ENCODE measurements at places on chromosomes 3 and 15. TPM values are rescaled to one million over a fixed set of nuclear protein-coding genes. Genes with fewer than 3 reads are reported as not detected.

SST gene
- polyA plus RNA-seq = not detected

DUT gene
- polyA plus RNA-seq = 162 TPM

GPR15 gene
- not detected for polyA plus RNA-seq

P2RY12 gene
- polyA plus RNA-seq = 0.55 TPM

CAND2 gene
- 9.4 TPM for polyA plus RNA-seq

All from right renal pelvis (tissue), 4 donors.